ENCODE measurements at places on chromosomes 6 and 20.
A peak's percentile ranks its signal among the peaks of the same experiment; 100 is the strongest.

DNA sequence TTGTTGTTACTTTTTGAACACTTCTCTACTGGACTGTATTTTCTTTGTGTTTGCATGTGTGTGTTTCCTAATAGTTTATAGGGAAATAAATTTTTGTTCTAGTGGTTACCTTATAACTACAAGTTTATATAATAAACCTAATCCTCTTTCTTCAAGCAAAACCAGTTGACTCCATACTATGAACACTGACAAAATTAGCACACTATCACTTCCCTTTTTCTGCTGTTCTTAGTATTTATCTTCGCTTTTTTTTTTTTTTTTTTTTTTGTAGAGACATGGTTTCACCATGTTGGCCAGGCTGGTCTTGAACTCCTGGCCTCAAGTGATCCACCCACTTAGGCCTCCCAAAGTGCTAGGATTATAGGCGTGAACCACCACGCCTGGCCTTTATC, 25.0 kb upstream of the C6orf62 start:
- no peak for DNase-seq

DNA sequence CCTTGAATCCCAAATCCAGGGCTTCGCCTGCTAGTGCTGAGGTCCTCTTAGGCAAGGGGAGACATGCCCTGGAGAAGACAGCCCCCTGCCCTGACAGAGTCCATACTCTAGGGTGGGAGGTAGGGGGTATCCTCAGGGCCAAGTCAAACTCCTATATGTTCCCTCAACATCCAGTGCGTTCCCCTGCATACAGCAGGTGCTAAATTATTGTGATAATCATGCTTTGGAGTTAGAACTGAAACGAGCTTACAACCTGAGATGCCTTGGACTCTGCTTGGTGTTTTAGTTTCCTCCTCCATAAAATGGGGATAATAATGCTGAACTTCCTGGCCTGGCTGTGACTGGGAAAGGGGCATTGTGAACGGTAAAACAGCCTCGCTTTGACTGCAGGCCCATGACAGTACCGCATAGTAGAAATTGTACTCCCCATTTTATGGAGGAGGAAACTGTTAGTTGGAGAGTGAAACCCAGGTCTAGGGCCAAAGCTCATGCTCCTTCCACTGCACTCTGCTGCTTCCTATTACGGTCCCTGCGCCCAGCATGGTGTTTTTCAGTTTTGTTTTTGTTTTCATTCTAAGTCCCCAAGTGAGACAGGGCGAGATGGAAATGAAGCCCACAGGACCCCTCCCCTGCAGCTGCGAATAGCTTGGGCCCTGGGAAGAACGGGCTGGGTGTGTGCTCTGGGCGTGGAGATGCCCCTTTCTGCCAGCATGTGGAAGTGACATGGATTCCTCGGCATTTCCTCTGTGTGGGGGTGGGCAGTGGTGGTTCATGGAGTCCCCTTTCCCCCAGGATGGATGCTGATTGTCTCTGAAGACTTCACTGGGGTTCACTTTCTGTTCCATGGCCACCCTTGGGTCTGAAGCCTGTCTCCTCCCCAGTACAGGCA, 162.5 kb downstream of the VEGFA start:
- DNase-seq = peak; percentile 26

DNA sequence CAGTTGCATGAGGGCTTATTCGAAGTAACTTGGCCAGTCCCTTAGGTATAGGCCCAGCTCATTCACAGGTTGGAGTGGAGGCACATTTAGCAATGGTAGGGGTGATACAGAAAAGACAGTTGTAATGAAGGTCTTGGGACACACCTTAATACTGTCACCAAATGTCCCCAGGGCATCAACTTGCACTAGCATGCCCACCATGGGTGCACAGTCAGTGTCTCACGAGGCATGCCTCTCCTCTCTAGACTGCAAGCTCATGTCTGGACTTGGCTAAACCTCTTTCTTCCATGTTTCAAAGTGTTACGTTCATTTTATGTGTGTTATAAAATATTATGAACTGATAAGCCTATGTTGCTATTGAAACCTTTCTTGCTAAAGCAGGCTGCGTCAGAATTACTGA, 124.0 kb upstream of the ECI2 start:
- DNase-seq = no peak

- no peak for DNase-seq
Measured at GRCh38 chr6:128478230-128479047, 42.0 kb downstream of the PTPRK start.

- DNase-seq = no peak
Measured at GRCh38 chr6:49826743-49827406, 39.5 kb downstream of the CRISP1 start.

All from brain pericyte (primary cell).